ENCODE measurements at places on chromosomes 6 and 20. TPM values are rescaled to one million over a fixed set of nuclear protein-coding genes. Genes with fewer than 3 reads are reported as not detected.

MUCL3 gene
- total RNA-seq = not detected

SOX4 gene
- 7.6 TPM for total RNA-seq

SOBP gene
- total RNA-seq = 5.2 TPM

RFX6 gene
- total RNA-seq = not detected

SASH1 gene
- 27.8 TPM for total RNA-seq

PCK1 gene
- total RNA-seq = not detected

PPP1R10 gene
- 20.9 TPM for total RNA-seq

AIF1 gene
- not detected for total RNA-seq

RBL1 gene
- total RNA-seq = 5.8 TPM

MEP1A gene
- total RNA-seq = not detected

ULBP1 gene
- total RNA-seq = 2.0 TPM

PLEKHG1 gene
- total RNA-seq = 6.5 TPM

PAX1 gene
- total RNA-seq = not detected

SYCP2L gene
- total RNA-seq = not detected

RIPPLY2 gene
- not detected for total RNA-seq

OR2J3 gene
- total RNA-seq = not detected

SLC22A16 gene
- total RNA-seq = 1.9 TPM

PRSS35 gene
- 0.65 TPM for total RNA-seq

RIPK1 gene
- 13.4 TPM for total RNA-seq

VSX1 gene
- total RNA-seq = not detected

EPM2A gene
- total RNA-seq = 7.2 TPM

TPX2 gene
- total RNA-seq = 20.9 TPM

MOG gene
- not detected for total RNA-seq

SLC16A10 gene
- total RNA-seq = not detected

DEFB132 gene
- total RNA-seq = not detected

RIMS1 gene
- total RNA-seq = not detected

BMP7 gene
- total RNA-seq = not detected
